ENCODE measurements at places on chromosomes 3 and 15.

- no peak for DNase-seq
These were observed 121.6 kb downstream of the TMEM108 start for GRCh38 chr3:133159498-133160475.

DNA sequence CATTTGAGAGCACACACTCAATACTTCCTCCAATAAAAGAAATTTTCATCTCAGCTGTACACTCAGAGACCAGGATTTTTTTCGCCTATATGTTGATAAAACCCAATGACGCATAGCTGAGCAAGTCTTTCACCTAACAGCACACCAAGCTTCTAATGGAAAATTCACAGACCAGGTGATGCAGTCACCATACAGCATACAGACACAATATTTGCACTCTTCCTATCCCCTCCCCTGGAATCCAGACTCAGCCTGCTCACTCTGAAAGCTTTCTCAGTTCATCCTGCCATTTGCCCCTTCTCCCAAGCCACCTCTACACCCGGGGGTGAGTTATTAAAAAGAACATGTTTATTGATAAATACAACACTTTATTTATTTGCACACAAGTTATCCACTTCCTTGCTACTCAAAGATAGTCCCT lies 1.7 kb downstream of the TBC1D5 start:
- no peak for DNase-seq

DNA sequence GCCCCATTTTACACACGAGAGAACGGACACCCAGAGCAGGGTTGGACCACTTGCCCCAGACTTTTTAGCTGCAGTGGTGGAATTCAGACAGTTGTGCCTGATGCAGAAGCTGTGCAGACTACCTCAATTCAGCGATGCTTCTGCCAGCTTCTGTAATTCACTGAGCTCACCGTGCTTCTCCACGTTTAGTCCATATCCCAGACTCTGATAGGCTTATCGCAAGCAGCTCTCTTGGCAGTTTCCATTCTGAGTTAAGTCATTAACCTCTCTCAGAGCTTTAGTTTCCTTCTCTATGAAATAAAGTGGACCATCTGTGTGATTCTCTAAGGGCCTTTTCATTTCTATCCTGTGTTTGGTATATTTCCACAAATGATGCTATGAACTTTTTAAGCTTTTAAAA lies 37.1 kb downstream of the ABHD17C start:
- DNase-seq, result no peak

GRCh38 chr3:126984391-126985131 lies 1.6 kb downstream of the PLXNA1 start:
- no peak for DNase-seq

All from effector memory CD8-positive, alpha-beta T cell (primary cell).